ENCODE measurements at places on chromosomes 2 and 18.

- no peak for DNase-seq
These were observed 70.3 kb upstream of the UPP2 start for GRCh38 chr2:158031371-158031770.

GRCh38 chr2:235569837-235570236, 76.0 kb downstream of the AGAP1 start:
- DNase-seq = no peak

GRCh38 chr2:207162316-207162715, 3.4 kb downstream of the KLF7 start:
- DNase-seq = no peak

DNA sequence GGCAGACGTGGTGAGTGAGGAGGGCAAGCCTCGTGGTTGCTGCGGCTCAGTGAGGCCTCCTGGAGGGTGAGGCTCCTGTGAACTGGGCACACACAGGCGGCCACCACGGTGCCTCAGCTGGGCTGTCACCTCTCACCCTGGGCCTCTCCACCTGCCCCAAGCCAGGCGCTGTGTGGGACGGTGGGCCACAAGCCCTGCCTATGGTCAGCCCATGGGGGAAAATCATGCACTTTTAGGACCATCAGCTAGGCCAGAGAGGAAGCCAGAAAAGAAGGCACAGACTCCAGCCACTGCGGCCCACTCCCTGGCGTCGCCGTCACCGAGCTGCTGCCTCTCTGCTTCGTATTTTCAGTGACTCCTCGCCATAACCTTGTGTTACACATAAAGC, 28.5 kb upstream of the HS6ST1 start:
- DNase-seq = no peak

GRCh38 chr2:144703852-144704708, 184.2 kb upstream of the ZEB2 start:
- DNase-seq = no peak

DNA sequence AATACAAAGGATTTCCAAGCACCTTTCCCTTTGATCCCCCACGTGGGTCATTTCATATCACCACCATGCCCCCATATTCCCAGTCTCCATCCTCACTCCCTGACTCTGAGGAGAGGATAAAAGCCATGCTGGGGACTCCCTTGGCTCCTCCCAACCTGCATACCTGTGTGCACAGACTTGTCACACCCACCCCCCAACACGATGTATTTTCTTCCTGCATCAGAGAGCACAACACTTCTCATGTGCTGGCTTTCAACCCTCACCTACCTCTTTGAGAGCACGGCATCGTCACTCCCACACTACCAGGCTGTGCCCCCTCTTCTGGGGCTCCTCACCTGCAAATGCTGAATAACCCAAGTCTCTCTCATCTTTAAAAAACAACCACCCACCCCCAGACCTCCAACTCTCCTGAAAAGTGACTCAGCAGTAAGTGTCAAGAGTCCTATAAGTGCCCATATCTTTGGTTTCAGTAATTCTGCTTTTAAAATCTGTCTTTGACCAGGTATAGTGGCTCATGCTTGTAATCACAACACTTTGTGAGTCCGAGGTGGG, 53.1 kb downstream of the AP1S3 start:
- DNase-seq = no peak

GRCh38 chr2:232748038-232748437, 28.3 kb downstream of the KCNJ13 start:
- no peak for DNase-seq

GRCh38 chr2:74119339-74119738, 28.4 kb downstream of the BOLA3 start:
- no peak for DNase-seq

- no peak for DNase-seq
These were observed 145.5 kb downstream of the MAP4K4 start for GRCh38 chr2:101843048-101843447.

GRCh38 chr2:205347899-205348298, 334.4 kb upstream of the NRP2 start:
- DNase-seq = no peak

GRCh38 chr2:59920307-59920706, 633.1 kb downstream of the BCL11A start:
- DNase-seq = no peak

DNA sequence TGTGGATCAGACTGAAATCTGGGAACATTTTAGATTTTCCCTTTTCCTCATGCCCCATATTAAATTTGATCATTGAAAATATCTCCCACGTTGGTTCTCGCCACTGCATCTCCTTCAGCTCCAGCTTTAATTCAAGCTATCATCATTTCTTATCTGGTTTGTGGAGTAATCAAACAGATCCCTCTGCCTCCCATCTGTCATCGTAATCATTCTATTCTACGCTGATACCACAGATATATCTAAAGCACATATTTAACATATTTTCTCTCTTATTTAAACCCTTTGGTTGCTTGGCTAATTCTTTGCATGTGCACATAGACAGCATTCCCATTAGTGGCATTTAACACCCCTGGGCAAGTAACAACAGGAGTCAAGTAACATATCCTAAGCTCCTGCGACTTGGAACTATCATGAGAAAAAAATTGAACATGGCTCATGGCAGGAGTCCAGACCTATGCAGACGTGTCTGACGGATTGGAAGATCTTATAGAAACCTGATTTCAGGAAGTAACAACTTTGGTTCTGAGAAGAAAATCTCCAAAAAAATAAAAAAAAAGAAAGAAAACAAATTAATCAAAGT, 158.8 kb upstream of the KYNU start:
- DNase-seq = no peak

- no peak for DNase-seq
These were observed 64.0 kb downstream of the TFCP2L1 start for GRCh38 chr2:121220995-121221394.

- DNase-seq = no peak
These were observed 6.4 kb upstream of the TNS1 start for GRCh38 chr2:218009231-218009630.

DNA sequence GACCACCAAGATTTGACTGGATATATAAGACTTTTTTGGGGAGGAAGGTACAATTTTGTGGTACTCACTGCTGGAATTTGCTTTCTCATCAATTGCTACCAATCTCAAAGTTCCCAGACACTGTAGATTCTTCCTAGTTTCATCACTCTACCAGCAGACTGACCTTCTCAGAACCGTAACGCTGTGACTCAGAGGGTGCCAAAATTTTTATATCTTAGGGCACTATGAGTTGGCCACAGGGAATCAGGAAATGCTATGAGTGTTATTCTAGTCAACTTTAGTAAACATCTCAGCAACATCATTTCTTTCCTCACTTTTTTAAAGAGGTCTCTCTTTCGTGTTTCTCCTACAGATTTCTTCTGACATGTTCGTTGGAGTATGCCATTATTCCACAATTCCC, 499.0 kb downstream of the TMX3 start:
- DNase-seq = no peak

GRCh38 chr2:203361495-203361894, 33.3 kb downstream of the ABI2 start:
- DNase-seq = no peak

DNA sequence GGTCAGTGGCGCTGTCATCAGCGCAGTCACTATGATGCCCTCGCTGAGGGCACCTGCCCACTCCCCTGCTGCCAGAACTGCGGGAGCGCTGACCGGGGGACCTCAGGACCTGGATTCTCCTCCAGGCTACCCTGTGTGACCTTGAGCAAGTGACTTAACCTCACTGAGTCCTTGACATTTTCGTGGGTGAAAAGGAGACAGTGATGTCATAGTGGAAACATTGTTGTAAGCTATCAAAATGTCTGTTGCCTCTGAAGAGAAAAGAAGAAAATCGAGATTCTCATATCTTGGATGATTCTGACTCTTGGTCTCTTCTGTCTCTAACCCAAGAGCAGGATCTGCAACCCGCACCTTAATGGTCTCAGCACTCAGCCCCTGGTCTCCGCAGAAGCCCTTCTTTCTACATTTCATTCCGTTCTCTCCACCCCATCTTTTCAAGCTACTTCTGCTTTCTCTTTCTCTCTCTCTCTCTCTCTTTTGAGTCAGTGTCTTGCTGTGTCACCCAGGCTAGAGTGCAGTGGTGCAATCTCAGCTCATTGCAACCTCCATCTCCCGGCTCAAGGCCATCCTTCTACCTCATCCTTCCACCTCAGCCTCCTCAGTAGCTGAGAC, 978 bp upstream of the TUBA4A start:
- DNase-seq = peak; percentile 56

- peak; percentile 27 for DNase-seq
These were observed 10.9 kb upstream of the DLX2 start for GRCh38 chr2:172113617-172114016.
